ENCODE measurements at places on chromosomes 5 and 9.

- no peak for DNase-seq
Observed at GRCh38 chr9:4799775-4800174, 7.0 kb downstream of the RCL1 start.

GRCh38 chr5:4977416-4978110, 162.6 kb upstream of the ADAMTS16 start:
- no peak for DNase-seq

GRCh38 chr9:12502520-12502919, 190.7 kb upstream of the TYRP1 start:
- DNase-seq = no peak

- DNase-seq = no peak
Observed at GRCh38 chr9:128160603-128160987, 530 bp downstream of the BBLN start.

- DNase-seq = no peak
Observed at GRCh38 chr9:119221276-119221675, 148.0 kb downstream of the BRINP1 start.

- DNase-seq = no peak
Observed at GRCh38 chr5:73727470-73727869, 101.5 kb downstream of the ARHGEF28 start.

GRCh38 chr5:122099060-122099790, 21.2 kb upstream of the LOX start:
- peak; percentile 48 for DNase-seq

GRCh38 chr9:121703014-121703734, 51.7 kb downstream of the DAB2IP start:
- DNase-seq = no peak

GRCh38 chr9:137502008-137502911, 43.1 kb upstream of the NSMF start:
- no peak for DNase-seq

- no peak for DNase-seq
Observed at GRCh38 chr9:109166171-109166770, 778 bp downstream of the FRRS1L start.

DNA sequence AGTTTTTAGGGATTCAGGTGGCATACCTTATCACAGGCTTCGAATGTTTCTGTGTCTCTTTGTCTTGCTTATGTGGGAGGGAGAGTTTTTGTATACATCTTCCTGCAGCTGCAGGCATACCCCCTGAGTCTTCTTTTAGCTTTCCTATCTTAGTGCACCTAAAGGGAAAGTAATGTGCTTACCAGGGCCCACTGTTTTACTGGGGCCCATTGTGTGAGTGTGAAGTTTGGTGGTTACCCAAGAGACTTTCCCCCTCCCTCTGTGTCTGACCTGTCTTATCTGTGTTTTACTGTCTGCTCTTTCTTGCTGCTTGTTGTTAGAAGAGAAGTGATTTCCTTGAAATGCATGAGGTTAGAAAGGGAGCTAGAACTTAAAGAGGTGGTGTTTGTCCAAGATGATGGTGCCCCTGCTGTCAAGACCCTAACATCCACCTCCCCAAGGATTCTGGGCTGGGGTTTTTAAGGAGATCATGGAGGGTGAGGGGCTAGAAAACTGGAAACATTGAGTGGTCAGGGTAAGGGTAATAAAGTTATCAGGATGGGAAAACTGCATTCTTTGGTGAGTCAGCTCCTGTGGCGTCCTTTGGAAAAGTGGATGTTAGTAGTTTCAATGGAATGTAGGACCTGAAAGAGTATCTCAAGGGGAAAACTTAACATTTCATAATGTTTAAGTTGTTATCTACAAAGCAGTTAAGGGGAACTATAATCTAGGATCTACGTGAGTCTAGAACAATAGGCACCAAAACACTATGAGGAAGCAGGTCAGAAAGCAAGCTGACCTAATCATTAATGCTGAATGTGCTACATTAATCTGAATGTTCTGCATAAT, 583.5 kb upstream of the TUSC1 start:
- DNase-seq = peak; percentile 83

DNA sequence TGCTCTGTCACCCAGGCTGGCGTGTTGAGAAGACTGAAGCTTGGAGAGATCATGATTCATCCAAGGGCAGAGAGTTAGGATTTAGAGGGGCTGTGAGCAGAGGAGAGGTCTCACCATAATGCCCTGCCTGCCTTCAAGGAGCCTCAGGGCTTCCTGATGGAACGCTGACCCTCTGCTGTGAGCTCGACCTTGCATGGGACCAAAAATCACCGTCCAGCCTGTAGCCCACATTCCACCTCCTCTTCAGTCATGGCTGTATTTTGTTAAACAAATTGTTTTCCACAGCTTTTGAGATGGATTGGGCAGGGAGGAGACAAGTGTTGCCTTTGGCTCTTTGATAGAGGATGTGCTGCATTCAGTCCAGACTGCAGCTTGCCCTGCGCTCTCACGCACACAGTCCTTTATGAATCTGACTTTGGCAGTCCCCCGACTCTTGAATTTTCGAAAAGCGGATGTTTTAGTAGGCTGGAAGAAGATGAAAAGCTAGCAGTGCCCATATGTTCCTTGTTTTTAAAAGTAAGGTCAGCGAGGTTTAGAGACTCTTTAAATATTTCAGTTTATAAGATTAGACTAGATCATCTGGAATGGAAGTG, 79.5 kb downstream of the MVB12B start:
- DNase-seq = peak; percentile 45

DNA sequence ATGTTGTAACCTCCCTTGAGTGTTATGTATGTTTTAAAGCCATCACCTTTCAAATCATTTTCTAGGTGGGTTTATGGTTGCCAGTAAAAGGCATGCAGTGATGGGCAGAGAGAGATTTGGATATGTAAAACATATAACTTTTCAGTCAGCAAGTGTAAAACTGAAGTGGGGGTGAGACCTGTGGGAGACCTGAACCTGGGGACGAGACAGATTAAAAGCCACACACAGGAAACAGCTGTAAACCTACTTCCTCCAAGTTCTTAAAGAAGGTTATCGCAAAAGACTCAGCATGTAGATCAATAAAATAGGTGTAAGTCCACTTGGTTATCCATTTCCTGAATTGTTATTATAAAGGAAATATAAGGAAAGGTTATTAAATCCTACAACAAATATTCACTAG, 76.6 kb downstream of the YIPF5 start:
- DNase-seq = no peak

- DNase-seq = no peak
Observed at GRCh38 chr5:168944004-168944403, 356.9 kb downstream of the SLIT3 start.

DNA sequence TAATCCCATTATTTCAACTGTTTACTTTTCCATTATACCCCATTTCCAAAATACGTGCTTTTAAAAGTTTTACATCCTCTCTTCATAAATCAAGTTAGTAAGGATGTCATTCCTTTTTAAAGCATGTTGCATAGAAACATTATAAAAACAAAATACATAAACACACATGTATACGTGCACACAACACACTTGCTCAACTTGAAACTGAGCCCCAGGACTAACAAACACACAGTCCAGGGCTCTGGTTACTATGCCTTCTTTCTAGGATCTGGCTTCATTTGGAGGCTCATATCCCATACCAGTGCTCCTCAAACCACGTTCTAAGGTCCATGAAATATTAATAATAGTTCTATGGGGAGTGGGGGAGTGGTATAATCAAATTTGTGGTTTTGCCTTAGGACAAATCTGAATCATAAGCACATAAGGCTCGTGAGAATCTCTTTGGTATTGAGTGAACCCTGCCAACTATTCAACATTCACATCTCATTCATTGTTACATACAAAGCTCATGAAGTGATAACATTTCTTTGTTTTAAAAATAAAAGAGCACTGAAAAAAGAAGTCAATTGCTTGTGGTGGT, 55.2 kb downstream of the NFIB start:
- peak; percentile 74 for DNase-seq

DNA sequence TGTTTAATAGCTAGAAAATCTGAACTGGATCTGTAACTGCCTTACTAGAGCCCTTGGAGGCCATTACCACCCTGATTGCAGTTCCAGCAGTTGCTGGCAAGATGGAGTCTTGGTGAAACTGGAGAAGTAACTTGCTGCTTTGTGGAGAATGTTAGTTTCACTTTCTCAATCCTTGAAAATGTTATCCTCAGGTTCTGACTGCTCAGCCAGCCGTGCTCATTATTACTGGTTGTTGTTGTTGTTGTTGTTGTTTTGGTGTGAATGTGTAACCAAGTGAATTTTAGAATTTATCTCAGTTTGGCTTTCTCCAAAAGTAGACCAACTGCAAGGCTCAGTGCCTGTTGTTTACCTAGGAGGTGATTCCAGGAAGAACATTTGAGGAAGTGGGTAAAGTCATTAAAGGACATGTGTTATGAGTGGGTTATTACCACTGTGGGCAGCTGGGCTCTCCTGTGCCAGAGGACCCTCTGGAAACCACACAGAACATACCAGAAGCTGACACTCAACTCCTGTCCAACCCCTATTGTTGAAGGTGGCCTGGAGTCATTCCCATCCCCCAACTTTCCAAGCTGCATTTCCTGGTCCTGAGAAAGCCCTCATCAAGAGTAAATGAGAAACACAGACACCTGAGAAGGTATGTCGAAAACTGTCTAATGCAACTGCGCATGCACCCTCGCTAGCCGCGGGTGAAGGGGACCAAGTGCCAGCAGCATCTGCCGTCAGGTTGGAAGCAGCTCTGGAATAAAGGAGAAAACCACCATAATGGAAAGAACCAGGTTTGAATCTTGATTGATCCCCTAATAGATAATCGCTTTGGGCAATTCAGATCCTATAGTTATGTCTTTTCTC, 111.6 kb downstream of the CMYA5 start:
- no peak for DNase-seq

DNA sequence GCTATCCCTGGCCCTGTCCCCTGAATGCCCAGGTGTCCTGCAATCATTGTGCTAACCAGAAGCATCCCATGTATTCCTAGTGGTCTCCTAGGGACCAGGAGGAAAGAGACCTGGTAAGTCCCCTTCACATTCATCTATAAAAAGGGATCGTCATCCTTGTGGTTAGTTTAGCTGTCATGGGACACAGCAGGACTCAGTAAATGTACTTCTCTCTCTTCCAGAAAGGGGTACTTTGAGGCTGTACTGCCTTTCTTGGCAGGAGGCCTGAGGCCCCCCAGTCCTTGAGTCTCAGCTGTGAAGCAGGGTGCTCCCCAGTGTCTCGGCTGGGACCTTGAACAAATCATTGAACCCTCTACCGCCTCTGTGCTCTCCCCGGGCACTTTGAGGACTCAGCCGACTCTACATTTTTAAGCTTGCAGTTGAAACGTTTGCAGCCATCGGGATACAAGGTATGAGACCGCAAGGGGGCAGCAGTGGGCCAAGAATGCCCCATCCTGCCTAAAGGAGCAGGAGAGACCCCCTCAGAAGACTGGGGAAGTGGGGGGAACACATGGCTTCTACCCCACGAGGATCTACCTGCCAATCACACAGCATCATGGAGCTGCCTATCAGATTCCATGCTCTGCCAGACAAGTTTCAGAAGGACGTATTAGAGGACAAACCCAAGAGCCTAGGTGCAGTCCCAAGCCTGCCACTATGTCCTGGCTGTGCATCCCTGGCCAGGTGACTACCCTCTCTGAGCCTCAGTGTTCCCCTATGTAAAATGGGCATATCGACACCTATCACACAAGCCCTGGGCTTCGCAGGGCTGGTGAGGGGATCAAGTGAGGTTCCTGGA, 2.4 kb upstream of the PHYKPL start:
- peak; percentile 63 for DNase-seq

- DNase-seq = no peak
Observed at GRCh38 chr9:113621980-113622379, 158.5 kb downstream of the RGS3 start.

DNA sequence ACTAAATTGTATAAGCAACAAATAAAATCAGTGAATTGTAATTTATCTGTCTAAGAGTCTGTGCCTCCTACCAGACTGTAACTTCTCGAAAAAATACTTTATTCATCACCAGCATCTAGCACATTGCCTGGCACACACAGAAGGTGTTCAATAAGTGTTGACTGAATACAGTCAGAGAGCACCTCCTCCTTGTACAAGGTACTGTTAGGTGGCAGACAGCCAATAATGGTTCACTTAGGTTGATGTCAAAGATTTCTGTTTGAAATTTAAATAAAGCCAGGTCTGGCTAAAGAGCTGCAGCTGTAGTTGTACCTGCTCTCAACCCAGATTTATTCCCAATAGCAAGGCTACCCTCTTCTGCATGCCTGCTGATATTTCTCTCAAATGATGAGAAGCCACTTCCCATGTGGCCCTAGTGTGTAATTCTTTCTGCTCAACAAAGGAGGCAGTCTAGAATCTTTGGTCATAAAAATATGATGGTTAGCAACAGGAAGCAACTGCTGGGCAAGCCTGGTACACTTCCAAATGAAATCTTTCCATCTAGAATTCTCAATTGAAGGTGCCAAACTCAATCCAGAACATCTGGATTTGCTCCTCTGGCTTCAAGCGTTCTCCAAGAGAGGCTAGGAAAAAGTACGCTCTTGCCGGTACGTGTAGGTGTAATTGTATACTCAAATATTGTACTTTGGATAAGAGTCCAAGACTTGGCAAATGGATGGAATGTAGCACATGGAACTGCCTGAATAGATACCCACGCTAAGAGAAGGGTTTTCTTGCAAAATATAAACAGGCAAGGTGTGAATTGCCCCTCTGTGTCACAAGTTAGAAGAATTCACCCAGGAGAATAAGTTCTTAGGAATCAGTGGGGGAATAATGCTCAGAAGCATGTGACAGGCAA, 95.6 kb downstream of the NR6A1 start:
- DNase-seq = no peak

DNA sequence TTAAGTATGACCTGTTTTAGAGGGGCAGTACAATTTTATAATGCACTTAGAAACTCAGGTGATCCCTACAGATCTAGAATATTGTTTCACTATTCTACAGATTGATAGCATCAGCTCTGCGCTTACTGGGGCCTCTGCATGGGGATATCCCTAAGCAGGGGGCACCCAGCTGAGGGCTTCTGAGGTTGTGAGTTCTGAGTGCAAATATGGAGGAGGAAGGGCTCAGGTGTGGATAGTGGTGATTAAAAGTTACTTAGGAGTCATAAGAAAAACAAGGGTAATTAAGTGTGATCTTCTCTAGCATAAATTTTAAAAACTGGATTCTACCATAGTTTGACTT, 274.4 kb downstream of the EFNA5 start:
- no peak for DNase-seq

DNA sequence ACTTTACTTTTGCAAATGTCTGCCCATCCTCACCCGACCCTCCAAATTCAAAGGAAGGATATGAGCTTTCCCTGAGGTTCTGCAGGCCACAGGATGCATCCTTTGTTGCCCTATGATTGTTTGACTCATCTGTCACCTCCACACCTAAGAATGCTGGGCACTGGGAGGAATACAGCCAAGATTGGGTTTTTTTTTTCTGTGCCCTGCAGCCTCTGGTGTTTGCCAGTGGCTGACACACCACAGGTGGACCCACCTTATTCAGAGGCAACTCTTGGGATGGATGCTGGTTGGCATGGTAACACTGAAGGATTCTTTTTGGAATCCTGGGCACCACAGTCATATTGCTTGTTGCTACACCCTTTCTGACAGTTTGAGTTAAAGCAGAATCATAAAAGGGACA, 29.7 kb downstream of the C9orf152 start:
- no peak for DNase-seq

GRCh38 chr9:12554636-12555035, 138.5 kb upstream of the TYRP1 start:
- peak; percentile 32 for DNase-seq

- no peak for DNase-seq
Observed at GRCh38 chr5:14534773-14535172, 46.8 kb upstream of the OTULINL start.

- peak; percentile 84 for DNase-seq
Observed at GRCh38 chr5:124741711-124742496, 4.5 kb downstream of the ZNF608 start.

- DNase-seq = peak; percentile 9
Observed at GRCh38 chr5:112772124-112772523, 34.4 kb downstream of the APC start.

- no peak for DNase-seq
Observed at GRCh38 chr9:91360551-91361290, 997 bp downstream of the AUH start.

Measured in fibroblast of skin of scalp (primary cell).